NCI-H446 (cell line): ENCODE measurements at places on chromosomes 1 and 21.

- DNase-seq, result no peak
Observed at GRCh38 chr1:19429611-19430010, 55.7 kb downstream of the CAPZB start.

DNA sequence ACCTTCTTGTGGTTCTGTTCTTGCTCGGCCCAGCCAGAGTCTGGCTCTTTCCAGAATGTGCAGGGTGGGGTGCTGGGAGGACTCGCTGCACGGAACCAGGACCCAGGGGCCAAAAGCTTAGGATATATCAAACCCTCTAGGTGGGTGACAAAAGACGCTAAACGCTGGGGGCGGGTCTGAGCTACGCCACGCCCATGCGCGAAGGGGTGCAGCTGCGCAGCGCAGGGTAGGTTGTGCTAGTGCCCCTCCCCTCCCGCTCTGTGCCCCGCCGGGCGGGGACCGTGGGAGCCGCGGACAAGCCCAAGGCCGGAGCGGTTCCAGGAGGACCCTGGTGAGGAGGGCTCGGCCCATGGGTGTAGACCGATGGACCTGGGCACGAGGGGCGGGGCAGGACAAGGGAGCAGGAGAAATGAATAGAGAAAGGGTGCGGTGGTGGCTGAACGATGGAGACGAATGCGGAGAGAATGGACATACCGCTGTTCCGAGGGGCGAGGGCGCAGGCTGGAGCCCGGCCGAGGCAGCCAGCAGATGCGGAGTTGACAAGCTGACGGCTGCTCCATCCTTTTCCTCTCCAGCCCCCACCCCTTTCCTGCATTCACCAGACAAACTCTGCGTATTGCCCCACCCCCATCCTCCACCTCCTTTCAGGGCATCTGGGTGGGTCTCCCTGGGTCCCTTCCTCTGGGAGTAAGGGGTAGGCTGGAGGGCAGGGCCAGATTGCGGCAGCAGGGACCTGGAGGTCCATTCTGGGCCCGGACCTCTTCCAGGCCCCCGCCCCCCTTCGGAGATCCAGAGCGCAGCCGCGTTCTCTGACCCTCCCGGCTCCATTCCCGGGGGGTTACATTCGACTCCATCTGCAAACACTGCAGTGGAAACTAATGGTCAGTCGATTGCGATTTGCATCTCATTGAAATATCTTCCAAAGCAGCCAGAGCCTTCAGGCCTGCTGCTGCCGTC is at the start of gene RUSC1:
Gene RUSC1, plus strand, starts transcription at position 234 of the 957 bp plus-strand sequence. CDS start 880 bp downstream, outside the sequence.
- DNase-seq, result no peak

DNA sequence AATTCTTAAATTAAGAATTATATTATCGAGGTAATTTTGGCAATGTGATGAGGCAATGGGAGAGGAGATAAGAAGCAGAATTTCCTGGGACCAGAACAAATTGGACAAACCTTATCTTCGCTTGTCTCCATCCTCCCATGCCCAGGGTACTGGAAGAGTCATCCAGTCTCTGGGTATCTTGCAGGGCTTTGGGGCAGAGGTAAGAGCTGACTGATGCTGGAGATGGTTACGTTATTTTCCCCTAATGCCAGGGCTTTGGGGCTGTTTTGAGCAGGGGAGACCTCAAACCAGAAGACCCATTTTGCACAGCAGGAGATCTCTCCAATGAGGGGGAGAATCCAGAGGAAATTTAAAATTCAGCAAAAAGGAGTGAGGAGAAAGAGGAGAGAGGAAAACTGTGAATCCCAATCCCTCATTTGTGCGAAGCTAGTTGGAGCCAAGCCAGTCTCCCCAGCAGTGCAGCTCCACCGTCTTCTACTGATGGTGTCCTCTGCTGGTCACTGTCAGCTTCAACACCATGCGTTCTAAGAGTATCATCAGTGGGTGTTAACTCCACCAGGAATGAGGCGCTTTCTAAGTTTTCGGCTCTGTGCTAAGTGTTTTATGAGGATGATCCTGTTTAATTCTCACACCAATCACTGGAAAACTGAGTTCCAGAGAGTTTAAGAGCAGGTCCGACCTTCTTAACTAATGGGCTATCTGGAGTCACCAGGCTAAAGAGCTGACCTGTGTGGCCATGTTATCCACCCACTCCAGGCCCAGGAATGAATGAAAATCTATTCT is 86.8 kb upstream of the CD34 start:
- peak; percentile 85 for DNase-seq

DNA sequence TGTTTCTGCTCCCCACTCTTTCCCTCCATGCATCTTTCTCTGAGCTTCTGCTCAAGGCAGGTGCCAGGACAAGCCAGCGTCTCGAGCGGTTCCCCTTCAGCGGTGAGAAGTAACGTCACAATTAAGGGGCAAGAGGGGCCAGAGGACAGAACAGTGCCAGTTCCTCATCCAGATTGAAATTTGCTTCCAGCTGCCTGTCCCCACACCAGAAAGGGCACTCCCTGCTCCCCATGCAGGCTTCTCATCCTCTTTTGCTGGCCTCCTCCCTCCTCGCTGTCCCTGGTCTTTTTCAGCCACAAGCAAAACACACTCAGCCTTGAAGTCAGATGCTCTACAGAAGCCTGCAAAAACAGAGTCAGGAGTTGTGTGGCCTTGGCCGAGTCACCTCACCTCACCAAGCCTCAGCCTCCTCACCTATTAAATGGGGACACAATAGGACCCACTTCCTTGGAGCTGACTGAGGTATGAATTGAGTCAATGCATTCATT is 35.0 kb upstream of the ECE1 start:
- no peak for DNase-seq

GRCh38 chr1:157532569-157532968 is 19.7 kb downstream of the FCRL5 start:
- DNase-seq, result no peak

DNA sequence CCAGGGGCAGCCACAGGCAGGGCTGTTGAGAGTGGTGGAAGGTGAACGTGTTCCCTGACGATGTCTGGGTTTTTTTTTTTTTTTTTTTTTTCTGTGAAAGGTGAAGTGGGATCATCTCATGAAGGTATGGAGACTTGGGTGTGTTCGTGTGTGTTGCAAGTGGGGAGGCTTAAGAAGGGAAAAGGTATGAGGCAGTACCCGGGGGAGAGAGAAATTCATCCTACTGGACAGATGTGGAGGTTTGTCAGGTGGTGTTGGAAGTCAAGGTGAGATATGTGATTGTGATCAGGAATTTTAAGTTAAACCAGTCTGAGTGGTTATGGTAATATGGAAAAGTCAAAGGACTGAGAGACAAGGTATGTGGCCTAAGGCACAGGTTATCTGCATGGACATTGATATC is 5.3 kb downstream of the C1orf115 start:
- DNase-seq, result no peak

GRCh38 chr21:31141389-31142000 is 103.2 kb upstream of the KRTAP19-8 start:
- DNase-seq, result no peak
